AG10803 (cell line): ENCODE measurements at places on chromosomes 13 and 19.

DNA sequence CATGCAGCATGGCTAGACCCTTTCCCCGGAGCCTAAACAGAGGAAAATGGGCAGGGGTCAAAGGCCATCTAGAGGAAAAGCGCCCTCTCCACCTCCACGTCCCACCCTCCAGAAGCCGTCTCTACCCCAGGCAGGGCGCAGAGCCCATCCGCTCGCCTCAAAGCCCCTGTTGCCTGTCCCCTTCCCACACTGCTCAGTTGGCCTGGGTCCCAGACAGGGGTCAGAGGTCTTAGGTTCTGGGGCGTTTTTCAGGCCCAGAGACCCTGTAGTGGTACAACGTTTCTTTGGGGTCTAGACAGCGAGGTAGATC is 285 bp downstream of the TMEM143 start:
- no peak for DNase-seq

DNA sequence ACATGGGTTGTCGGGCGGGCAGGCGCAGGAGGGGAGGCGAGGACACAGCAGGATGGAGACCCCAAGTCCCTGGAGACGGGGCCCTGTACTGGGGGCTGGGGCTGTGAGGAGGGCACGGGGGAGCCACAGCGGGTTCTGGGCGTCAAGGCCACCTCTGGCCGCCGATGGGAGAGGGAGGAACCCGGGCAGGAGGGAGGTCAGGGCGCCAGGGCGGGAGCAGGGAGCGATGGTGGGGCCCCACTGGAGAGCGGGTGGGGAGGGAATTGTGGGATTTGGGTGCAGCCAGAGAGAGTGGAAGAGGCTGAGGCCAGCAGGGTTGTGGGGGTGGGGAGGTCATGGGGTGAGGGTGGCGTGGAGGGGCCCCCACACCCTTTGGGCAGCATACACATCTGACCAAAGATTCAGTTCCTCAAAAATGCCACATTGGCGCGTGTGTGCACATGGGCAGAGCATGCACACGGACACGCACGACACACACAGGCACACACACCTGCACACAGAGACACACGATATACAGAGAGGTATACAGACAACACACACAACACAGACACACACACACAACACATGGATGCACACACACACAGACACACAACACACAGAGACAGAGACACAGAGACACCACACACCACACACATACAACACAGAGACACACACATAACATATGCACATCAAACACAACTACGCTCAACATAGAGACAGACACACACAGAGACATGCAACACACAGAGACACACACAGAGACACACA is 54.9 kb downstream of the AP1M1 start:
- DNase-seq, result no peak

DNA sequence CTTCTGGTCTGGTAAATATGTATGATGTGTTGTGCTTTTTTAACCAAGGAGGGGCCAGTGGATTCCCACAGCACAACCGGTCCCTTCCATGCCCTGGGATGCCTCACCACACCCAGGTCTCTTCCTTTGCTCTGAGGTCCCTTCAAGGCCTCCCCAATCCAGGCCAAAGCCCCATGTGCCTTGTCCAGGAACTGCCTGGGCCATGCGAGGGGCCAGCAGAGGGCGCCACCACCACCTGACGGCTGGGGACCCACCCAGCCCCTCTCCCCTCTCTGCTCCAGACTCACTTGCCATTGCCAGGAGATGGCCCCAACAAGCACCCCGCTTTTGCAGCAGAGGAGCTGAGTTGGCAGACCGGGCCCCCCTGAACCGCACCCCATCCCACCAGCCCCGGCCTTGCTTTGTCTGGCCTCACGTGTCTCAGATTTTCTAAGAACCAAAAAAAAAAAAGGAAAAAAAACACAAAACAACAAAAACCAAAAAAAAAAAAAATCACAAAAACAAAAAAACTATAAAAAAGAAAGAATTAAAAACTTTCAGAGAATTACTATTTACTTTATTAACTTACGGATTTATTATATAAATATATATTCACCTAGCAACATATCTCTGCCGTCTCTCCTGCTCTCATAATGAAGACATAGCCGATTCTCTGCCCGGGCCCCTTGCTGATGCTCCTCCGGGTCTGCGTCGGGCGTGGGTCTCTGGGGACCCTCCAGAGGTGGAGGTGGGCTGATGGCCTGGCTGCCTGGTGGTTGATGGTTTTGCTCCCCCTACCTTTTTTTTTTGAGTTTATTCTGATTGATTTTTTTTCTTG is 14.4 kb downstream of the CAPN12 start:
- DNase-seq, result peak; percentile 49

DNA sequence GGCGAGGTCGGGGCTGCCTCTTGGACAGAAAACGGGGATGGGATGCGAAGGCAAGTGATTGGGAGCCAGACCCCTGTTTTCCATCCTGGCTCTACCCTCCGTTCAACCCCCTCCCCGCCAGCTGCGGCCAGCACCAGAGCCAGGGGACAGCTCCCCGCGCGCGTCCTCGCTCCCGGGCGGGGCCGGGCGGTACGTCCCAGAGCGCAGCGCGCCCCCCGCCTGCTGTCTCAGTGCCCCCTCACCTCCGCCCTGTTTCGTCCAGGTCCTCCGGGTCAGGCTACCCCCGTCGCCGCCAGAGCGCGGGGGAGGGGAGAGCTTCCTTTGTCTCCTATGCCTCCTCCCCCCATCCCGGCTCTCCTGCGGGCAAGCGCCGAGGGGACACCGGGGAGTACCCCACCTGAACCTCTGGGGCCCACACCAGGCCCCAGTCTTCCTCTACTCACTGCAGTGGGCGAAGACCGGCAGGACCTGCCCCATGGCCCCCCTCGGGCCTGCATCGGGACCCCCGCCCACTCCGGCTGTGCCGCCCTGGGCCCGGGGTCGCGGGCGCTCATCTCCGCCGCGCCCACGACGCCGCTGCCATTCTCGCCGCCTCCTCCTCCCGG is 396 bp downstream of the RTN2 start:
- DNase-seq, result no peak

- no peak for DNase-seq
Observed at GRCh38 chr13:63910511-63910910, 2494.9 kb upstream of the PCDH20 start.

- DNase-seq, result no peak
Observed at GRCh38 chr19:4981681-4981958, 12.7 kb downstream of the KDM4B start.

DNA sequence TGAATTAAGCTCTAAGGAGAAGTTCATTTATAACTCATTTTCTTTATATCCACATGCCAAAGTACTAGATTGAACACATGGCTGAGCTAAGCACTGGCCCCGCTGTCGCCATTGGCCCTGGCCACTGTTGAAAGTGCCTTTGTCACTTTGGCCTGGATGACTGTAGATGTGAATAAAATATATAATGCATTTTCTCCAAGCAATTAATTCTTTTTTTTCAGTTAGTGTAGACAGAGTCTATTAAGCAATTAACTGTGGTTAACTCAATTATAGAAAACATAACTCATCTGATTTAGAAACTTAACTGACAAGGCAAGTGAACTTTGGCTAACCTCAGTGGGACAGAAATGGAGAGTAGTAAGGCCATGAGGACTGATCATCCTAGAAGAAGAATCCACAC is 965.6 kb downstream of the EFNB2 start:
- no peak for DNase-seq

- DNase-seq, result no peak
Observed at GRCh38 chr13:112198396-112199010, 131.6 kb downstream of the SOX1 start.

GRCh38 chr13:95676762-95677563 is at the start of gene DNAJC3:
Gene DNAJC3 (plus strand): TSS chr13:95677139. CDS start chr13:95677256, 117 bp downstream.
- DNase-seq, result peak; percentile 98

DNA sequence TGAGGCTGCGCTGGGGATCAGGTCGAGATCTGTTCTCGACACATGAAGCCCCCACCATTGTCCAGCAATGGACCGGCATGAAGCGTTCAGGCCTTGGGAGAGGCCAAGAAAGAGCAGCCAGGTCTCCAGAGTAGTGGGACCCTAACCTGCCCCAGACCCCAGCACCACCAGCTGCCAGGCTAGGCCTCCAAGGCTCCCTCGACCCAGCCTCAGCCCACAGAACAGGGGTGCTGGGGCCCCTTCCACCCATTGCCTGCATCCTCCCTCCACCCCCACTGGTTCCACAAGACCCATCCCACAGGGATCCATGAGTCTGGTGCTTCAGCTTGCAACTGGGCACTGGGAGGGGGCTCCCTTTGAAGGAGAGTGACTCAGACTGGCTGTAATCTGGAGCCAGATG is 120.3 kb downstream of the TUBA3C start:
- DNase-seq, result no peak

GRCh38 chr13:99391781-99392469 is 84.7 kb upstream of the GPR183 start:
- no peak for DNase-seq

DNA sequence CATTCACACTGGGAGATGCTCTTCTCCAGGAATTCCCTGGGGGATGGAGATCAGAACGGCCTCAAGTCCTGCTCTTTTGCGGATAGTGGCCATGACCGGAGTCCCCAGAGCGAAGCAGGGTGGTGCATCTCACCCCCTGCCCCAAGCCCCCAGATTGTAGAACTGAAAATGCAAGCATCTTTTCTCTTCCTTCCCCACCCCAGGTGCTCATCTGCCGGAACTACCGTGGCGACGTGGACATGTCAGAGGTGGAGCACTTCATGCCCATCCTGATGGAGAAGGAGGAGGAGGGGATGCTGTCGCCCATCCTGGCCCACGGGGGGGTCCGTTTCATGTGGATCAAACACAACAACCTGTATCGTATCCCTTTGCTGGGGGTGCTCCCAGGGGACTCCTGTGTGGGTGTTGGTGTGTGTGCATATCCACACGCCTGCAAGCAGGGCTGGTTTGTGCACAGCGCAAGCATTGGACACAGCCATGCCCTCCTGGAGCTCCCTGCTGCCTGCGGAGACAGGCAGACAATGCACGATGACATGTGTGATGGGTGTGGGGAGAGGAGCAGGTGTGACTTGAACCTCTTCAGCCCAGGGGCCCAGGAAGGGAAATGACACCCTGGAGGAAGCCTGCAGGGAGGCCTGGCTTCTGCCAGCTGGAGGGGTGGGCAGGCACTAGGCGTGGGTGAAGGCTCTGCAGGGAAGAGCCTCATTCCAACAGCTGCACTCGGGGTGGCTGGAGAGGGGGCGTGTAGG is 5.7 kb downstream of the AP1M1 start:
- no peak for DNase-seq

DNA sequence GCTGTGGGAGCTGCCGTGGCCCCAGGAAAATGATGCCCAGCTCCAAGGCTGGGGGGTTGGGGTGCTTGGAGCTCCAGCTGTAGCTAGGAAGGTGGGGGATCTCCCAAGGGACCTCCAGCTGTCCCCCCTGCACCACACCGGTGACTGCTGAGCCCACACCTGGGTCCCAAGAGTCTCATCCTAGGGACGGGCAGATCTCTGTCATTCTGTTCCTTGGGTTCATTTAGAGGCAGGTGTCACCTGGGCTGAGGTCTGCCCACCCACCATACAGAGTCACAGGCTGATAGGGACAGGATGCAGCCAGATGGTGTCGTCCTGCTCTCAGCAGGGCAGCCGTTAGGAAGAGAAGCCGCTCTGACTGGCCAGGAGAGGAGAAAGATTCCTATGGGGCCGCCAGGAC is 5.3 kb downstream of the F2RL3 start:
- DNase-seq, result no peak

DNA sequence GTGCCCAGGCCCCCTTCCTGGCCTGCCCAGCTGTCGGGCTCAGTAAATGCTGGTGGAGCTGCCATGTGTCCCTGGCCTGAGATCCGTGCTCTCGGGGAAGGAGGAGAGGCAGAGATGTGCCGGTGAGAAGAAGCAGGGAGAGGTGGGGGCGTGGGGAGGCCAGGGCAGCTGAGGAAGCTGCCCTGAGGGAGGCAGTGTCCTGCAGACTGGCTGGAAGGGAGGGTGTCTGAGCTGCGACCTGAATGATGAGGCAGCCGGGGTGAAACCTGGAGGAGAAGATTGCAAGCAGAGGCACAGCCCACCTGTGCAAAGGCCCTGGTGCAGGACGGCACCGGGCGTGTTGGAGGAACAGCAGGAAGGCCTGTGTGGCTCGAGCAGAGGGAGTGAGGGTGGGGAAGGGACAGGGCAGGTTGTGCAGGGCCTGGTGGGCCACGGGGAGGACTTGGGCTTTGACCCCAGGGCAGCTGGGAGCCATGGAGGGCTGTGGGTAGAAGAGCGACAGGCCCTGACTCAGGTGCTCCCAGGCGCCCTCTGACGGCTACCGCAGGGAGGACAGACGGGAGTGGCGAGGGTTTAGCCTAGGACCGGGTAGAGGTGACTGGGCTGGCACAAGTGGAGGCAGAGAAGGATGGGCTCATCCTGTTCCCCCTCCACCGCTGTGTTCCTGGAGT is 14.0 kb upstream of the CELF5 start:
- no peak for DNase-seq

DNA sequence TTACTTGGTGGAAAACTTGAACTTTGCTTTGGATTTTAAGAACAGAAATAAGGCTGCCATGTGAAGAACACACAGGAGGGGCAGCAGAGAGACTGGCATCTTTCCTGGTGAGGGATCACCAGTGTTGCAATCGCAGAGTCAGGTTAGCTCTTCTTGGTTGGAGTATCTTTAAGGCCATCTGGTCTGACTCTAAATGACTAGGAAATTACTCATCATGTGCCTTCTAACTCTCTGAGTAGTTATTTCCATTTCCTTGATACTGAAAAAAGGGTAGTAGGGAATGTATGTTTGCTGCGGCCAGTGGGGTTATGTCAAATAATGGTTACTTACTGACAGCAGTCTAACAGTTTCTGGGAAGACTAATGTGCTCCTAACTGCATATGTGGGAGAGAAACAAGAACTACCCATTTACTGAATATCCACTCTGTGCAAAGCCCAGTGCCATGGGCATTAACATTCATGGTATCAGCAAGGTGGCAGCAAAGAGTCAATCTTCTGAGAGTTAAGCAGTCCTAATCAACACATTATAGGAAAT is 122.1 kb downstream of the COG6 start:
- peak; percentile 90 for DNase-seq

- no peak for DNase-seq
Observed at GRCh38 chr13:79126706-79127105, 279.3 kb downstream of the RBM26 start.

- DNase-seq, result no peak
Observed at GRCh38 chr19:35011737-35012682, 11.9 kb downstream of the GRAMD1A start.

DNA sequence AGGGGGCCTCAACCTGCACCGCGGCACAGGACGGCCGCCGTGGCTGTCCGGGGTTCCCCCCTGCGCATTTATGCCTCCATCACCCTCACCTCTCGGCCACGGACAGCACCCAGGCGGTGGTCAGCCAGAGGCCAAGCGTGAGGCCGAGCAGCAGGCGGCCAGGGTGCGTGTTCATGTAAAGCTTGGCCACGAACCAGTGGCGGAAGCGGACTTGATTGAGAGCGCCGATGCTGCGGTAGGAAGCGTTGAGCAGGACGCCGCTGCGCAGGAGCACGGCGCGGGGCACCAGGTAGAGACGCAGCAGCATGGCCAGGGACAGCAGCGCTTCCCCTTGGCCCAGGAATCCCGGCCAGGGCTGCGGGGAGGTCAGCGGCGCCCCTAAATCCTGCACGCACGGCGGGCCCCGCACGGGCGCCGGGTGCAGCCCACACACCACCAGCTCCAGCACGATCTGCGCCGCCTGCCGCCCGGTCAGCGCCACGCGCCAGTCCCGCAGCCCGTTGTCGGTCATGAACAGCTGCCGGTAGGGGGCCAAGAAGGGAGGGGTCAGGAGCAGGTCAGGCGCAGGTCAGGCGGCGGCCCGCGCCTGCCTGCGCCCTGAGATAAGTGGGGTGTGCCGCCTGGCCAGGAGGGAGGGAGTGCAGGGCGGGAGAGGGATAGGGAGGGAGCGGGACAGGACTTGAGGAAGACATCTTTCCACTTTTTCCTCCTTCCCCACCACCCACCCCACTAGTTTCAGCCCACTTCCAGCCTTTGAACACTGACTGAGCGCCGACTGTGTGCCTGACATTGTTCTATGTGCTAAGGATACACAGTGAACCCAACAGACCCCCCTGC is 6.5 kb downstream of the KCNN4 start:
- DNase-seq, result peak; percentile 66

- DNase-seq, result no peak
Observed at GRCh38 chr13:53447863-53448262, 419.2 kb downstream of the OLFM4 start.
